ENCODE measurements at places on chromosomes 1 and 21.

DNA sequence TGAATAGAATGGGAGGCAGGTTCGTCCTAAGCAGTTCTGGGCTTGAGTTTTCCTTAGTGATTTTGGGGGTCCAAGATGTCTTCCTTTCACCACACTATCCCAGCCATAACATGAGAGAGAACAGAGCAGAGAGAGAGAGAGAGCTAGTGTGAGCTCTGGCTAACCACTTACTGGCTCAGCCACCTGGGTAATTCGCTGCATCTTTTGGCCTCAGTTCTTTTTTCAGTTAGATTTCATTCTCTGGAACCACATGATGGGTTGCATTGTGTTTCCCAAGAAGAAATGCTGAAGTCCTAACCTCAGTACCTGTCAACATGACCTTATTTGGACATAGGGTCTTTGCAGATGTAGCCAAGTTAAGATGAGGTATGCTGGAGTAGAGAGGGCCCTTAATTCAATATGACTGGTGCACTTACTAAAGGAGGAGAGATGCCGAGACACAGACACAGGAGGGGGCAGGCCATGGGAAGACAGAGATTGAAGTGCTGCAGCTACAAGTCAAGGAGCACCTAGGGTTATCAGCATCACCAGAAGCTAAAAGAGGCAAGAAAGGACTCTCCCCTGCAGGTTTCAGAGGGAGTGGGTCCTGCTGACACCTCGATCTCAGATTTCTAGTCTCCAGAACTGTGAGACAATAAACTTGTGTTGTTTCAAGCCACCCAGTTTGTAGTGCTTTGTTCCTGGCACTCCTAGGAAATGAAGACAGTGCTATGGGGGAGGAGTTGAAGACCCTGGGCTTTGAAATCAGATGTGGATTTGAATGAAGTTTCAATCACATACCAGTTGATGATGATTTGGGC lies 26.2 kb upstream of the TARBP1 start:
- no peak for DNase-seq

DNA sequence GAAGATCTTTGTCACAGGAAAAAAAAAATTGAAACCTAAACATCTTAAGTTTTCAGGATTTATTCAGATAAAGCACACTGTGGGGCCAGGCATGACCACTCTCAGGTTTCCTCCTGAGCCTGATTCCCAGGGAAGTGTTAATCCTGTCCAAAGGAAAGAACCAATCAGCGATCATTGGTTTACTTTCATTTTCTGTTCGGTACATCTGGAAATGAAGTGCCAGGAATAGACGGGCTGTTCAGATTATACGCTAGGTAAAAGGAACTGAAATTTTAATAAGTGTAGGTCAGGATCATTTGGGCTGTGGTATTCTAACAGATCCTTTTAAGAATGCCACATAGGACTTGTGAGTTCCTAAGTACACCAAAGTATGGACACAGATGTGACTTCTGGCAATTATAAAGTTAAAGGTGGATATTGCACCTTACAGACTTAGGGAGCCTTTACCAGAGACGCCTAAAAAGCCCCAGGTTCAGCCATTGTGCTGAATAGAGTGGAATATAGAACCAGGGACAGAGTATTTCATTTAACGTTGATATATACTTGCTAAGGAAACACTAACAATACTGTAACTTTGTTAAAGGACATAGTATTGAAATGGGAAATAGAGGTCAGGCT lies 9.3 kb upstream of the CACYBP start:
- DNase-seq: no peak

GRCh38 chr1:61259379-61260148 lies 177.2 kb downstream of the NFIA start:
- DNase-seq: no peak

DNA sequence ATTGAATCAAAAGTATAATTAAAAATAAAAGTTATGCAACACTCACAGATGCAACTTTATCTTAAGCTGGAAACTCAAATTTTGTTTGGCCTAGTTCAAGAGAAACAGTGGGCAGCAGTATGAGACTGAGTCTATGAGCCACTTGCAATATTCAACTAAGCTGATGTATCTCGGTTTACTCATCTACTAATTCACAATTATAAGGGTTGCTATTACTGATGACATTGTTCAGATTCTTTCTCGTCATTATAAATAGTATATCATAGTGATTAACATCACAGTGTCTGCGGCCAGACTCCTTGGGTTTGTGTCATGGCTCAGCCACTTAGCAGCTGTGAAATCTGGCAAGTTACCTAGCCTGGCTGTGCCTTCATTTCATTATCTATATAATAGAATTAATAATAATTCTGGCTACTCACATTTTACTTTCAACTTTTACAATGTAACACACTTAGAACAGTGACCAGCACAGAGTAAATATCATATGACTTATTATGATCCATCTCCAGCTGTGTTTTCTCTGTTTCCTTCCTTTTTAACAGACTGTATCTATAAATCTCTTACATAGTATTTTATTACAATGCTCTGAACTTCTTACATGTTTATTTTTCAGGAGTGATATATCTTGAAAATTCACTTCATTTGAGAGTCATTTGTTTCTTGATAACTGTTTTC lies 194.3 kb upstream of the RGS18 start:
- DNase-seq: no peak

- no peak for DNase-seq
Measured at GRCh38 chr21:46435786-46436227, 22.9 kb upstream of the DIP2A start.

GRCh38 chr21:41610042-41610839 lies 102.3 kb upstream of the TMPRSS2 start:
- DNase-seq: no peak

Measured in right lung (tissue), 10 donors.